Foreskin keratinocyte (primary cell): ENCODE measurements at places on chromosomes 2 and 18.
A peak's percentile ranks its signal among the peaks of the same experiment; 100 is the strongest.

DNA sequence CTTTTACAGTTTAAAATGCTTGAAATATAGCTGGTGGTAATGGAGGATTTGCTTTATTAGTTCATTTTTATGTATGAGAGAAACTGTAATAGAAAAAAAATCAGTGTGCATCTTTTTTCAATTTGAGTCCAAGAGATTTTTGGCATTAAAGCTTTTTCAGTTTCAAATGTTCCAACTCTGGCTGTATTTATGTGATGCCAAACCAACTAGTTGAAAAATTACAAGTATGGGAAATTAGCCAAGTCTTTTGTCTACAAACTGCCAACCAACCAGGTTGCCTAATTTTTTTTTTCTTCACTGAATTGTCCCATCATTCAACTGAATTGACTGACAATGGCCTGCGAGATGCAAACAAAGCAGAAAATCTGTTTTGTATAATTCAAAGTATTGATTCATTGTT is 95.7 kb downstream of the ICOS start:
- DNase-seq: no peak

- DNase-seq: no peak
Measured at GRCh38 chr2:212264187-212264586, 274.4 kb downstream of the ERBB4 start.

DNA sequence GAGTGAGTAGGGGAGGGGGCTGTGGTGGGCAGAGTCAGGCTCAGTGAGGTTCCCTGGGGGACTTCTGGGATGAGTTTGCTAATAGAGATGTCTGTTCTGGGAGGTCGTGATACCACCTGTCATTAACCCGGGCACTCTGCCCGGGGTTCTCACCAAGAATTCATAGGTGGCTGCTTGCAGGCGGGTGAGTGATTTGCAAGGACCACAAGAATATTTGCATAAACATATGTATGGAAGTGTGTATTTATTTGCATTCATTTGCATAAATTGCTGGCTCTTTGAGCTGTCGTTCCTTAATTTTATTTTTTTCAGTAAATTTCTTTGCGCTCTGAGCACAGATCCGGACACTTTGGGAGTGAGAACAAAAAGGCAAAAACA is 260.0 kb downstream of the ATAD2B start:
- no peak for DNase-seq

DNA sequence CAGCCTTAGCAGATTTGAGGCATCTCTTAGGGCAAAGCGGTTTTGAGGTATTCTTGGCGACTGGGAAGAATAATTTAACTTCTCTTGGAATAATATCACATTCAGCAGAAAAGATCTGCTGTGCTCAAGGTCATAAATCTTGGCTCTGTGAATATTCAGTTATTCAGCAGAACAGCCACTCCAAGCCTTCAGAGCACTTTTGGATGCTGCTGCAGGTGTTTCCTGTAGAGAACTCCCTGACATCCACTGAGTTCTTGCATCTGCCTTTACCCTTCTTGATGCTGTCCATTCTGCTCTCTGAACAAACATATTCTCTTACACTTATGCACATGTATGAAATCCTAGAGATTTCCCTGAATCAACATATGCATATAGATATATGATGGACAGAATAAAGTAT is 390.3 kb downstream of the NRXN1 start:
- no peak for DNase-seq

DNA sequence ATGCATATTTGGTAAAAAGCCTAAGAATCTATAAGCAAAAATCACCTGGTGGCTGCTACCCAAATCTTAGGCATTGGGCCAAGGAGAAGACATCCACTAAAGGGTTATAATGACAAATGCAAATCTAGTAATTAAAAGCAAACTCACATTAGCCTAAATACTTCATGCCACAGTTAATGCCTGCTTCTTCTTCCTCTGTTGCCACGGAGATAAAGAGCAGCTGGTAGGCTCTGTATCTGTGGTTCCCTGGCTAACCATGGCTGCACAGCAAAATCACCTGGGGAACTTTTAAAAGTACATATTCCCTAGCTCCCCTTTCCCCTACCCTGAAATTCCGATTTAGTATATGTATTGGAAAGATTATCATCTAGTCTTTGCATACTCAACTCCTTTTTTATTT is 114.3 kb downstream of the LNPK start:
- DNase-seq: no peak

GRCh38 chr2:17879137-17879912 is 858 bp downstream of the KCNS3 start:
- DNase-seq: peak; percentile 52

DNA sequence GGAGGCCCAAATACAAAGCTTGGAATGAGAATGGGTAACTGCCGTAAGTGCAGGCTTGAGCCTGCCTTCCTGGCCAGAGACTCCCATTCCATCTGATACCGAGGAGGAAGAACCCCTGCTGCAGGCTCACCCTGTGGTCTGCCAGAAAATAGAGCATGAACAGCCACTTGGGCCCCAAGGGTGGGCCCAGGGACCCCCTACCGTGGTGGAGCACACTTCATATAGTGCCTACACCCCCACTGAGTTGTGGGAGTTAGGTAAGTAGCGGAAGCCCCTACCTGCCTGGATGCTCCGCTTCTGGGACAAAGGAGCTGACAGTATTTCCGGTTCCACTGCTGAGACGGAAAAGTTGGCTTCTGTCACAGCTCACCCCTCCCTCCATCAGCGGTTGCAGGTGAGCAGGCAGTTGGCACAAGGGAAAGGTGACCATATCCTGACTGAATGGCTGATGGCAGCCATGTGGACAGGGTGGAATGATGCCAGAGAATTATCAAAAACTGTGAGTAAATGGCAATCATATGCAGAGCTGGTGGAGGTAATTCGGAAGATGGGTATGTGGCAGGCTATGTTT is 11.5 kb upstream of the C2orf42 start:
- peak; percentile 9 for DNase-seq

DNA sequence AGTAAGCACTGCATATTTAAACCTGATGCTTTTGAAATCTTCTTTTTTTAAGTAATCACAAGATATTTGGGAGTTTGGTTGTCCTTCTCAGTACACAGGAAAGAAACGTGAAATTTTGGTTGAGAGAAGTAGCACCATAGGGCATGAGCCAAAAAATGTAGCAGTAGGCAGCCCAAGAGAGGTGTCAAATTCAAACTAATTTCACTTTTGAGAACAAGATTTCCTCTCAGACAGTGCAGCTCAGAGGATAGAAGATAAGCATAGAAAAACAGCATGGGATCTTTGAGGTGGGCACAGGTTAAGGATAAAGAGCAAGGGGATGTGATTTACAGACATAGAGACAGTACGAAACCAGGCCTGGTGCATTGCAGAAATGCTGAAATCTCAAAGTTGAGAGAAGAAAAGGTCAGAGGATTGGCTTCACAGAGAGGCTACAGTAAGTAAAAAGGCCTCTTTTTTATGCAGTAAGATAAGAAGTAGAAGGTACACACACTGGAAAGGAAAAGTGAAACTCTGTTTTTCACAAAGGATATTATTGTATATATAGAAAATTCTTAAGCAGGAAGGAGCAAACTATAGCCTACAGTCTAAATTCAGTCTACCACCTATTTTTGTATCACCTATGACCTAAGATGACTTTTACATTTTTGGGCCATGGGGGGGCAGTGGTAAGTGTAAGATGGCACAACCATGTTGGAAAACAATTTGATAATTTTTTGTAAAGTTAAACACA is 89.8 kb downstream of the PKP4 start:
- DNase-seq: no peak

DNA sequence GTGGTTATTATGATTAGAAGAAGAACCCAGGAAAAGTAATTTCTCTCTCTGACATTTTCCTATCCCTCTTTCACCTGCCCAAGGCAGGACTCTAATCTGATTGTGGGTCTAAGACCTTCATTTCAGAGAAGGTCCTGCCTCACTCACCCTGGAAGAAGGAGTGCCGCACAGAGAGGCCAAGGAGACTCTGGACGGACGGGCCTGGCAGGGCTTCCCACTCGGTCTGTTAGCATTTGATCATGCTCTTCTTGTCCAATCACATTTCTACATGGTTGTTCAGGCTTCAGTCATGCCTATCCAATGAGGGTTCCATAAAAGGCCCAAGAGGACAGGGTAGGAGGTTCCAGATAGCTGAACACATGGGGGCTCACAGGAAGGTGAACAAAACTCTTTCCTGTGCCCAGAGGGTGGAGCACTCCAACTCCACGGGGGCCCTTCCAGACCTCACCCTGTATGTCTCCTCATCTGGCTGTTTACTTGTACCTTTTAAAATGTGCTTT is 27.0 kb downstream of the ZNF892 start:
- no peak for DNase-seq

DNA sequence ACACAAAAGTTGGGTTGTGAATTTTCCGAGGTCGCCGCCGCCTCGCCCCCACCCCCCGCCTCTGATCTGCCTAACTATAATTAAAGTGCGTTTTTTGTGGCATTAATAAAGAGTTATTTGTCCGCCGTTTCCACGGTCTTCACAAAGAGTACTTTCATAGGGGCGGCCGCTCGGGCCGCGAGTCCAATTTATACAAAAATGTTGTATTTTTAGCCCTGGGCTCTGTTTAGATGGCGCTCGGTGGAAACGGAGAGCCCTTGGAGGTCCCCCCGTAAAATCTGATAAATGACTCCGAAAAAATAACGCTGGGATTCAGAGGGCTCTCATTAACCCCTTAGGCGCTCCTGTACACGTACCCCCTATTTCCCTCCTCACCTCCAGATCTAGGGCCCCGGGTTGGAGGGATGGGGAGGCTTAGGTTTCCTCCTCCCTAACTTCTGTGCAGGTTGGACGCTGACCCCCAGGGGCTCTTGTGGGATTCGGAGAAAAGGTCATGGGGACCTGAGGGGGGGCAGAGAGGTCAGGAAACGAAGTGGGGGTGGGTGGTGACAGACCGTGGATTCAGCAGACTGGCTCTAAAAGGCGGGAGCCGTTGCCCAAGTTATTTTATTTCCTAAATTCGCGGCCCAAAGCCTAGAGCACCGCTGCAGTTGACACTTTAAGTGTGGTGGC is 1.9 kb downstream of the CYP26B1 start:
- DNase-seq: no peak

DNA sequence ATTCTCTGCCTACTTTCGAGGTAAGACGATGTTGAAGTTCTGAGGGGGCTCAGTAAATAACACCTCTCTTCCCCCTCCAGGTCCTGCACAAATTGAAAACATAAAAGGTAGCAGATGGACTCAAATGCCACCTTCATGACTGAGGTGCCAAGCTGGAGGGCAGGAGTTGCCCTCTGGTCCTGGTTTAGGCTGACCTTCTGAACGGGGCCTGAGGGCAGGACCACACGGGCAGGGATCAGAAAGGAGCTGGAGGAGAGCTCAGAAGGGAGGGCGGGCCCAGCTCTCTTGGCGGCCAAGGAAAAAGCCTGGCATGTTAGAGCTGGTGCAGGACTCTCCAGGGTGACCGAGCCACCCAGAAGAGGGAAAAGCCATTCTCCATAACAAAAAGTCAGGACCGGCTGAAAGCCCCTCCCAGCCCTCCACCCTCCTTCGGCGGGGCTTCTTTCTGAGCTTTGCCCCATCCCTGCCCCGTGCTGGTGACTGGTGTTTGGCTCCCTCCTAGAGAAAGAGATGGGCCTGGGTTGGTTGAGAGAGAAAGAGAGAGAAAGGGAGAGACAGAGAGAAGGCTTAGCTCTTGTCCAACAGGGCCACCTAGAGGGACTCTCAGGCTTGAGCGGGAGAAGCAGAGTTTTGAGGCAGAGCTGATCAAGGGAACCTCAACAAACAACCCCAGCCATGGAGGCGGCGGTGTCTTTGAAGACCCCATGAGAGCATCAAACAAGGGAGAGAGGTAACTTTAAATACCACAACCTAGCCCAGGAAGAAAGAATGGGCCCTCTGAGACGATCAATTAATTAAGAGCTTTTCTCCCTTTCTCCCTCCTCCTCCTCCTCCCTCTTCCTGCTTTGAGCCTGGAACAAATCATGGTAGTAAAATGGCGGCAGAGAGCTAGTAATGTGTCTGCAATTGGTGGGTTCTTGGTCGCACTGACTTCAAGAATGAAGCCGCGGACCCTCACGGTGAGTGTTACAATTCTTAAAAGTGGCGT is 50.8 kb downstream of the WIPF1 start:
- no peak for DNase-seq

DNA sequence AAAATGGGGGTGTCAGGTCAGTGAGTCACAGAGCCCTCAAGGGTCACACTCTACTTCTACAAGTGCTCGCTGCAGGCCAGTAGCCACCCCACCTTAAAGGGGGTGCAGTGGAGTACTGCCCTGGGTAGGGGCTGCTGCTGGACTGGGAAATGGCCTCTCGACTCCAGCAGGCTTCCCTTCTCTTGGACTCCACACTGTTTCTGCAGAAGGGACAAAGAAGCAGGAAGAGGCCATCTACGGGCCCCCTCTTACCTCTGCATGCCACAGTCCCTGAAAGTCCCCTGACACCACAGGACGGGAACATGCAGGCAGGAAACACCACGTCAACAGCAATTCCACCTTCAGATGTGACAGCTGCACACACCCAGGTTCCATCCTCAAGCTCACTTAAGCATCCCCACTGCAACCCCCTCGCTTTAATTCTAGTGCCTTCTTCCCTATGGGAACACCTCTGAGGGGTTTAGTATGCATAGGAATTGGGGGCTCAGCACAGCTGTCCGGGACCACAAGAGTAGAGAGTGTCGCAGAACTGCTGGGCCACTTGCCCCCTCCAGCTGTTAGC is 22.3 kb downstream of the SNED1 start:
- no peak for DNase-seq

DNA sequence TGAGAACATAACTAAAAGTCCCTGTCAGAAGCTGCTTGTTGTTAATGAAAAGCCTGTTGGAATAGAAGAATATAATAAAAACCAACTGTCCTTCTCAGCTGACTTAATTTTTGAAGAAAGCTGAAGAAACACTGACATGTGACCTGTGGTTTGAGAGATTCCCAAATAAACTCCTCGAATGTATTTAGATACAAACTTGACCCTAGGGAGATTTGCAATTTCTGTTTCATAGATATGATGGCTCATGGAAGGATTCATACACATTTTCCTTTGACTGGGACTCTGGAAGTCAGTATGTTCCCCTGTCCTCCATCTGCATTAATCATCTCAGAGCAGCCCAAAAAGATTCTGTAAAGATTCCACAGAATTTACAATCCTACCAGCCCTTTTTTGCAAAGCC is 195.1 kb downstream of the TMEM247 start:
- no peak for DNase-seq

GRCh38 chr18:48902023-48902855 is 48.5 kb downstream of the SMAD7 start:
- DNase-seq: peak; percentile 44

GRCh38 chr2:63406641-63407040 is 181.6 kb downstream of the WDPCP start:
- DNase-seq: no peak

- DNase-seq: no peak
Measured at GRCh38 chr2:20588918-20589871, 61.7 kb downstream of the HS1BP3 start.

GRCh38 chr2:43179942-43180341 is 46.5 kb downstream of the ZFP36L2 start:
- no peak for DNase-seq

DNA sequence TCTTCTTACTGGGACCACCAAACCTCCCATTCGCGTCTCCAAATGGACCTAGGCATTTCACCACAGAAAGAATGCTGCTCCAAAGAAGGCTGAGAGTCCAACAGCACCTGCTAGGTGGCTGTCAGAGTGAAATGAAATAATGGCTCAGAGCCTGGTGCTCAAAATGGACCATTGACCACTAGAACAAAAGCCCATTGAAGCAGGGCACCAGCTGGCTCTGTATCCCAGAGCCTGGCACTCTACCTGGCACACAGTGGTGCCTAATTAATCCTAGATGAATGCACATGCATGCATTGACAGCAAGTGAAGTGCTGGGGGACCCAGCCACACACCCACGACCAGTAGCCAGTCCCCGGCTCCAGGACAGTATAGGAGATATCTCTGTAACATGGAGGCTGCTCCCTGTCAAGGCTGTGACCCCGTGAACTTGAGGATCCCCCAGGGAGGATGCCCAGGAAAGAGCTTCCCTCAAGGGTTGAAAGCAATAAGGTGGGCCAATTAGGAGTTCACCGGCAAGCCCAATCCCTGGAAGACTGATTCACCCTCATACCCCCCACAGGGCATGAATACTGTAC is 261.3 kb downstream of the TNS1 start:
- DNase-seq: no peak
